Urinary bladder (tissue), 4 donors: ENCODE measurements at places on chromosomes 12 and 14.

DNA sequence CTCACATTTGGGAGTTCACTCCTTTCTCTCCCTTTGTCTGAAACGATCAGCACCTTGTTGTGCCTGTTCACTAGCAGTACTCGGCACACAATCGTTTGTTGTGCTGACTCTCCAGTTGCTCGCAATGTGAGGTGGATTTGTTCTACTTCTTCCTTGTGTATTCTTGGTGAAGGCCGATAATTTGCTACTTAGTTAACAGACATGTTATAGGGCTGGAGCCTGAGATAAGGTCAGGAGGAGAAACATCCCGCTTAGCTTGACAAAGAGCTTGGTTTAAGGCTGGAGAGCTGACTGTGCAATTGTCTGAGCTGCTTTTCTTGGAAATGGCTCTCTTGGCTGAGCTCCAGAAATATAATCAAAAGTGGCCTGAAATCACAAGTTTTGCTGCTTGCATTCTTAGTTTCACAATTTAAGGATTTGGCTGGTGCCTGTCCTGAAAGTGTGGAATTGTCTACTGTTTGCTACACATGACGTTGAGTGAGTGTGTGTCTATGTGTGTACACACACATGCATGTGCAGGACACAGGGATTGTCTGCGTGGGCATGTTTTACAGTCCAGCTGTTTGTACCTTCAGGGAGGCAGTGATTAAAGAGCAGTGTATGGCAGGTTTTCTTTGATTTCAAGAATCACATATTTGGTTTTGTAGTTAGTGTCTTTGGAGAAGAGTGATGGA lies 77.7 kb downstream of the ARF6 start:
- no peak for DNase-seq

DNA sequence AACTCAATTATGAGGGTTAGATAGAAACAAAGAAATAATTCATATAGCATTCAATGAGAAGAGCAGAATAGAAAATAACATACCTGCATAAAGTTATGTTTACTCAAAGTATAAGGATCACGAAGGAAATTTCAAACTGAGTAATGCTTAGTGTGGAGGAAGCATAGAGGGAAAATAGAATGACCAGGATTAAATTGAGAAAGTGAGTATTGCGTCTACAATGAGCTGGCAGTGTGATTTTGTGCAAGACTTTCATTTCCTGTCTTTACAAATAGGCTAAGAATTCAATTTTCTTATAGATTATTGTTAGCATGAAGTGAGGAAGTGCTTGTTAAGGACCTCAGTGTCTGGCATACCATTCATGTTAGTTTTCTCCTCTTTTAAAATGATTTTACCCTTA lies 12.0 kb downstream of the ADGRD1 start:
- no peak for DNase-seq

DNA sequence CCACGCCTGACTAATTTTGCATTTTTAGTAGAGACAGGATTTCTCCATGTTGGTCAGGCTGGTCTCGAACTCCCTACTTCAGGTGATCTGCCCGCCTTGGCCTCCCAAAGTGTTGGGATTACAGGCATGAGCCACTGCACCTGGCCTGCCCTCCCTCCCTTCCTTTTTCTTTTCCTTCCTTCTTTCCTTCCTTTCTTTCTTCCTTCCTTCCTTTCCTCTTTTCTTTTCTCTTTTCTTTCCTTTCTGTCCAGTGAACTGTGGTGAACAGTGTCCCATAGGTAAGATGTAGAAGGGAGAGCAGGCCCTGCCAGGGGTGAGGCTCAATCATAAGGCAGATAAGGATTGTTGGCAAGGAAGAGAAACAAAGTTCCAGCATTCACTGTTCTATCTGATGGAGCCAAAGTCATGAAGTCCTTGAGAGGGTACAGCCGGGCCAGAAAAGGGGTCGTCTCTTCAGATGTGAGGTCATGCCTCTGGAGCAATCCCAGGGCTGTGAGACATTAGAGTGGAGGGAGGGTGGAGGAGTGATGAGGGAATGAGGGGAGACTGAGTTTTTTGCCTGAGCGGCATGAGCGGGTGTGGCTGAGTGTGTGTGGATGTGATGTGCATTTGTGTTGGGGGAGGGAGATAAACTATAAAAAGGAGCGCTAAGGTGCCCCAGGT lies 4.2 kb upstream of the MLF2 start:
- DNase-seq: no peak

- DNase-seq: no peak
Observed at GRCh38 chr12:6538420-6539313, 4.3 kb downstream of the GAPDH start.

DNA sequence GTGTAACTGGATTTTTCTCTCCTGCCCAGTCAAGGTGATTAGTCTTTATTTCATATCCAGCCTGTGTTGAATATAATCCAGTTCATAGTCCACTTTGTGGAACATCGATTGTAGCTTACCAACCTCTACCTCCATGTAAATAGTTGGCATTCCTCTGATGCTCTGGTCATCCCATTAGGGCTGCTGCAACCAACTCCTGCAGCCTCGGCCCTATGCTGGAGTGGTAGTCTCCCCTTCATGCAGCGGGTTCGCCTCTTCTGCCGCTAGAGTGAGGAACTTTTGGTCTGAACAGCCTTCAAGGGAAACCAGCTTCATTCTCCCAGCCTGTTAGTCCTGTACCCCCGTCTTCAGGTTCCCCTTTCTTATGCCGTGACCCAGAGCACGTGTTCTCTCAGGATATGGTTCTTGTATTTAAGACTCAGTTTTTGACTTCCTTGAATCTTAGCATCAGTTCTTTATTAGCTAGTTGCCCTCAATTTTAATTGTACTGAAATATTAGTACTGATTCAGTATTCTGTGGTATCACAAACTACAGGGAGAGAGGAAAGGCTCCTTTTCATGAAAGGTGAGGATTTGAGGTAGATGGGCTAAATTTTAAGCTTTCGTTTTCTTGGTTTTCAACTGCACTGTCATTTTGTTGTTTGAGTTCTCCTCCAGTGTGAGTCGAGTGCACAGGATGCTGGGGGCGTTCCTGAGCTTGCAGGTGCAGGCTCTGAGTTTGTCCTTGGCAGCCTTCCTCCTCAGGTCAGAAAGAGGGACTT lies 33.2 kb downstream of the ZNF664 start:
- no peak for DNase-seq

DNA sequence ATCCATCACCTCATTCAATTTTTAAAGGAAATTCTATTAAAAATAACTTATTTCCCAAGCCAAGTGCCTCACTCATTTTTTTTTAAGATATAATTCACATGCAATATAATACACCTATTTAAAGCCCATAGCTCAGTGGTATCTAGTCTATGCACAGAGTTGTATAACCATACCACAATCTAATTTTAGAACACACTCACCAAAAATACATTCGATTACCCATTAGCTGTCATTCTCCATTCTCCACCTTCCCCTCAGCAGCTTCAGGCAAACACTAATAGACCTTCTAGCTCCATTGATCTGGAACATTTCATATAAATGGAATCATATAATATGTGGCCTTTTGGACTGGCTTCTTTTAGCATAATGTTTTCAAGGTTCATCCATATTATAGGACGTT lies 49.5 kb downstream of the CLMN start:
- DNase-seq: no peak

- no peak for DNase-seq
Observed at GRCh38 chr12:64699504-64700115, 59.6 kb downstream of the GNS start.

DNA sequence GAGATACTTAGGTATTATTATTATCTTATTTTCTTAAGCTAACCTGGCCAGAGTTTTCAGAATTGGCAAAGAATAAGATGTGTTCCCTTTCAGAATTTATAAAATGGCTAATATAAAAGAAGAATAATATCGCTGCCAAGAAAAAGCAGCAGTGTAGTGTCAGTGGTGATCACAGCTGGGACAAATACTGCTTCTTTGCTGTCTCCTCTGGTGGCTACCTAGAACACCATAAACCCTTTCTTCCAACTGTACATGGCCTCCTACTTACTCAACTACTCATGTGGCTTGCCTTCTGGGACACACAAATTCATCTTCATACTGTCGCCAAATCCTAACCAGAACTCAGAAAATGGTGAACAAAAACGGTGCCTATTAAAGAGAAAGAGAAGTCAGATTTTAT lies 72.7 kb downstream of the MED13L start:
- no peak for DNase-seq

GRCh38 chr14:103724116-103724515 lies 8.5 kb downstream of the ZFYVE21 start:
- no peak for DNase-seq

DNA sequence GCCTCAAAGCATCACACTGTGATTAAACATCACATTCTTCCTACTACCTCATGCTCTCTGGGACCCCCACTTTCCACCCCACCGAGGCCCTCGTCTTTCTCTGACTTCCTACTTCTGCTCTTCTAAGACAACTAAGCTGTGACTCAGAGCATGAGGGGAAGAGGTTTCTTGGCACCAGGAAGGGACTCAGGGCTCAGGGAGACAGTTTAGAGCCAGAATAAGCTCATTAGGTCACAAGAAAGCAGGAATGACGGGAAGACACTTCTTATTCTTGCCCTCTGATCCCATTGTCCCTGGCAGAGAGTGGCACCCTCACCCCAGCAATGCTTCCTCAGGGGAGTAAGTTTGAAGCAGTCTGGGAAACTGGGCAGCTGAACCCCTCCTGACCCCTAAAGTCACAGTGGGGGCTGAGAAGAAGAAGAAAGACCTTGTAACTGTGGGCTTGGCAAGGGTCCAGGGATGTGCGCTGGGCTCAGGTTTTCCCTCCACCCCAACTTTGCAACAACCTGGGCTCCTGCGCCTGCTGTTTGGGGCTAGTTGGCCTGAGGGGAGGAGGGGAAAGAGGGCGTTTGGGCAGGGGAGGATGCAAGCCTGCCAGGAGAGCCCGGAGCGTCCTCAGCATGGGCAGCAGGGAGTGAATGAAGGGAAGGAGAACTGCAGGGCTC lies 64.6 kb upstream of the ACTN1 start:
- no peak for DNase-seq

DNA sequence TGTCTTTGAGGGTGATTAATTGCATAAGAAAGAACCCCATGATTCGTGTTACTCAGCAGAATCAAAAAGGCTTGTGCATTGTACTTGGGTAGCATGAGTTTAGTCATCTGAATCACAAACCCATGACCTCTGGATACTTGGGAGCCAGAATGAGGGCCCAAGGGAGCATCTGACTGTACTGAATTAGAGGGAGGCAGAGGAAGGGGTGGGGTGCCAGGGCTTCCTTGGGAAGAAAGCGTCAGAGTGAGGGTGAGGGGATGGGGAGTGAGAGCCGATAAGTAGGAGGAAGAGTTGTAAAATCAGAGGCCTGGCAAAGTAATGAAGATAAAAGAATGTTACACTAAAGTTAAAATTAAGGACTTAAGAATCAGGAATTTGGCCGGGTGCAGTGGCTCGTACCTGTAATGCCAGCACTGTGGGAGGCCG lies 29.8 kb downstream of the GPRC5D start:
- no peak for DNase-seq

DNA sequence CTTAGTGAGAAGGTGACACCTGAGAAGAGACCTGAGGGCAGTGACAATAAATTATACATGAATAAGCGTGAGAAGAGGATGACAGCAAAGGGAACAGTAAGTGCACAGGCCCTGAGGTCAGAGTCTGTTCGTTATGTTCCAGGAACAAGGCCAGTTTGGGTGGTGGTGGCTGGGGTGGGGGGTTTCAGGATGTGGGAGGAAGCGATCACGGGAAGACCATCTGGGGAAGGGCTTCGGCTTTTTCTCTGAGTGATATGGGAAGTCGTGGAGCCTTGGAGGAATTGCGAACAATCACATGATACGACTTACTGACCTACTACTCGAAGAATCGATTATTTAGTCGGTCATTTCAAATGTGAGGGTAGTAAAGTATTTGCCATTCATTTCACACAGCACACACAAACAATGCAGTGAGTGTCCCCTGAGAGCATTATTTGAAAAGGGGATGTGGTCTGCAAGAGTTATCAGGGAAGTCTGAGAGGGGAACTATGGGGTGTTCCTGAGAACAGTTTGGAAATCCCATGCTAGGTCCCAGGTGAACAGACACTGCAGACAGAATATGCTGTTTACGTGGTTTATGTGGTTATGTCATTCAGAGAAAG lies 94.7 kb downstream of the SLC38A1 start:
- no peak for DNase-seq
